ENCODE measurements at places on chromosomes 2 and 18.

DNA sequence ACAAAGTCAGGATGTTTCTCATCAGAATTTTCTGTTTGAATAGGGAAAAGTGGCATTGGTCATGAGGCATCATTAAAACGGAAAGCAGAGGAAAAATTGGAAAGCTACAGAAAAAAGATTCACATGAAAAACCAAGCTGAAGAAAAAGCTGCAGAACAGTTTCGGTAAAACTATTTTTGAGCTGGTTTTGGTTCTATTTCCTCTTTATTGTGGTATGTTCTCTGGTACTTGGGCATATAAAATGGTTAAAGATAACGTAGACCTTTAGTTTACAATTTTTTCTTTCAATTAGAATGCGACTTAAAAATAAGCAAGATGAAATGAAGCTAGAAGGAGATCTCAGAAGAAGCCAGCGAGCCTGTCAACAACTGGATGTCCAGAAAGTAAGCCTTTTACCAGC lies 7.6 kb downstream of the GPATCH11 start:
- DNase-seq = no peak

DNA sequence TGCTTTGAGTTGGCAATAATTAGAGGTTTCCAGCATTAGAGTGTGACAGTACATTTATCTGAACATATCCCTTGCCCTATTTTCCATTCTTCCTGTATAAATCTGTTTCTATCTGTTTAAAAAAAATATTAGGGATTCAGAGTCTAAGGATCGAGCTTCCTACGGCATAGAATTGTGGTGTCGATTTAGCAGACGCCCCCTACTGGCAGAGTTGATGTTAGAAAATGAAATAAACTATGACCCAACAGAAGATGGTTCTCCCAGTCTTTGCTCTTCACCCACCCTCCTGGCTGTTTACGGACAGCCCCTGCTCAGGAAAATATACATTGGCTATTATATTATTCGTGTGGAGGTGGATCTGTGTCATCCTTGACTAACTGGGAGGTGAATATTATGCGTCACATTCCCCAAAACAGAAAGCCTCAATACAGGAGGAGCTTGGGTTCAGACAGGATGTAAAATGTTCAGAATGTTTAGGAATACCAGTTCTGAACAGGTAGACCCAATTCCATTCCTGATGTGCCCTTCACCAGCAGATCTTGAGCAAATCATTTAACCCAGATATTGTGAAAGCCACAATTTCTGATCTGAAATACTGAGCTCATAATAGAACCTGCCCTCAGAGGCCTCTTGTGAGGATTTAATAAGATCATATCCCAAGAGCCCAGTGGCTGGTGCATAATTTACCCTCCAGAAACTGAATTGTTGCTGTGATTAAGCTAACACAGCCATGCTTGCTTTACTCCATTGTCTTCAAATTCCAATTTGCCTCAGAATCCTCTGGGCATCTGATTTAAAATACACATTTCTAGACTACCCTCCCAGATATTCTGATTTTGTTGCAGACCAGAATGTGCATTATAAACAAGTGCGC lies 10.8 kb upstream of the ERMN start:
- no peak for DNase-seq

GRCh38 chr2:217890445-217890844 lies 112.3 kb downstream of the TNS1 start:
- DNase-seq = no peak

- no peak for DNase-seq
Measured at GRCh38 chr2:140761807-140762206, 1369.0 kb downstream of the LRP1B start.

- DNase-seq = no peak
Measured at GRCh38 chr18:26574958-26575864, 26.9 kb upstream of the KCTD1 start.

GRCh38 chr2:216683846-216684245 lies 11.5 kb downstream of the IGFBP5 start:
- DNase-seq = no peak

DNA sequence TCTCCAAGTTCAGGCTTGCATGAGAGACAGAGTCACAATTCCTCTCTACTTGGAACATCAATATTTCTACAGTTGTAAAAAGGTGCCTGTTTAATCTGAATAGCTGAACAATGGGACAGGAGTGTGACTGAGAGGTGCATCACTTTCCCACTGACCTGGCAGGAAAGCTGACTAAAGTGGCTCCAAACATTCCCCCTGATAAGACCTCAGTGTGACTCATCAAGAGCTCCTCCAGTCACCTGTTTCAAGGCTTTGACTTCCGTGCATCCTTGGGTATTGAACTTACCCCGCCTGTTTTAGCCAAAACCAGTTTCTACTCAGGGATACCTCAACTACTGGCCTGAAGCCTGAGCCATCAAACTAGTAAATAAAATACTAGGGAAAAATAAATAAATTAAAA lies 453.9 kb upstream of the DDX18 start:
- DNase-seq = no peak

GRCh38 chr2:8719528-8719927 lies 37.7 kb downstream of the ID2 start:
- DNase-seq = no peak

DNA sequence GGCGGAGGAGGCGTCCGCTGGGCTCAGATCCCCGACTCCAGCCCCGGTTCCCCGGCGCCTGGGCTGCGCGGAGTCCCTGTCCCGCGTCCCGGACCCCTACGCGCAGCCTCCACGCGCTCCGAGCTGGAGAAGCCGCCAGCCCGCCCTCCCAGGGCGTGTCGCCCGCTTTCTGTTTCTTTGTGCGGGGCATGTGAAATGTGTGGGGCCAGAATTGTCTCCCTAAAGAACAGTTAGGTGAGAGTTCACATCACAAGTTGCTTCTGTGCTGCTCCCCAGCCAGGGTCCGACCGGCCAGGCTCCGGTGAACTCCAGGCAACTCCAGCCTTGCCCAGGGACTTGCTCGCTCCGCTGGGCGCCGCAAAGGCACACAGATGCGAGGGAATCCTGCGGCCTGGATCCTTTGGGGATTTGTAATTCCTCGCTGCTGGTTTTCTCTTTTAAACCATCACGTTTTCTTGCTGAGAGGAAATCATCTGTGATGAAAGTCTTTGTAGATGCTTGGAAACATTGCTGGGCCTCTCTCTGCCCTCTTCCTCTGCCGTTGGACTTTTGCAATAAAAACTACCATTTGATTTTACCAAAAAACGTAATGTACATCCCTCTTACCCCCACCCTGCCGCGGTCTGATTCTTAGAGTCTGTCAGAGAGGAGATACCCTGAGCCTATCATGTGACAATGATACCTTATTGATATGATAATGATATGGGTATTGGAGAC lies 631 bp downstream of the GYPC start:
- peak; percentile 31 for DNase-seq

DNA sequence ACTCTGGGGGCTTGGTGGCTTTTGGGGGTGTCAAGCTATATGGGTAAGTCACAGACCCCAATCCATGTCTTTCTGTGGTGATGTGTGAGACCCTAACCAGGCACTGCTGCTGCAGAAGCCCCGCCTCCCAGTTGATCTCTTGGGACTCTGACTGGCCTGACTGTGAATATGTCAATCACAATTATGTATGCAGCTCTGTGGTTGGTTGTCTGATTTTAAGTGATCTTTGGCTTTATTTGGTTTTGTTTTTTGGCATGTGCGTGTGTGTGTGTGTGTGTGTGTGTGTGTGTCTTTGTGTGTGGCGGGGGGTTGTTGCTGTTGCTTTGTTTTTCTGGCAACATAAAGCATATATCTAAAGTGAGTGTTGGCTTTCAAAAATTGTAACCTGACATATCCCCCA lies 78.5 kb upstream of the GLS start:
- no peak for DNase-seq

GRCh38 chr2:202036601-202037037 lies 3.0 kb downstream of the FZD7 start:
- no peak for DNase-seq

DNA sequence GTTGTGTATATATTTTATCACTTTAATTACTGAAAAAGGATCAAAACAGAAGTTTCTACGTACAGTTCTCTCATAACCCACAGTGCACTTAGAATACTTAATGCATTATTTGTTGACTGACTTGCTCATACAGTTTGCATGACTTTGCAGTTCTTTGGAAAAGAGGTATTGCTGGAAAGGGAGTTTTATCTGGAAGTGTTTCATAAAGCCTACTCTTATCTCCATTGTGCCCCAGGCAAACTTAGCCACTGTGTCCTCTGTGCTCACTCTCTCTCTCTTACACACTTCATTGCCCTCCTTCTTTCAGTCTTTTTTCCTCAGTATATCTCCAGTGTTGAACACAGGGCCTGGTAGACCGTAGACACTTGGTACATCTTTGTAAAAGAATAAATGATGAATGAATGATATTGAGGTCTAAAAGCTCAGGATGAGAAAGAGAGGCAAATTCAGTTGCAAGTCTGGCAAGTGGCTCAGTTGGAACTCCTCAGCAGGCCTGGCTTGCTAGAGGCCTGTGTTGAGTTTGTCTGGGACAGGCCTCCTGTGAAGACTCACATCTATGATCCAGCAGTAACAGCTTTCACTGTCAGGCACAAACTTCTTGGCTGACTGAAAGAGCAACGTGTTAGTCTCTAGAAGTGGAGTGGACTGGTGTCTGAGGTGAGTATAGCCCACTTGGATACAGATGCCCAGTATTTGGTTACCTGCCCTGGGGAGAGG lies 56.1 kb downstream of the SETBP1 start:
- DNase-seq = no peak

DNA sequence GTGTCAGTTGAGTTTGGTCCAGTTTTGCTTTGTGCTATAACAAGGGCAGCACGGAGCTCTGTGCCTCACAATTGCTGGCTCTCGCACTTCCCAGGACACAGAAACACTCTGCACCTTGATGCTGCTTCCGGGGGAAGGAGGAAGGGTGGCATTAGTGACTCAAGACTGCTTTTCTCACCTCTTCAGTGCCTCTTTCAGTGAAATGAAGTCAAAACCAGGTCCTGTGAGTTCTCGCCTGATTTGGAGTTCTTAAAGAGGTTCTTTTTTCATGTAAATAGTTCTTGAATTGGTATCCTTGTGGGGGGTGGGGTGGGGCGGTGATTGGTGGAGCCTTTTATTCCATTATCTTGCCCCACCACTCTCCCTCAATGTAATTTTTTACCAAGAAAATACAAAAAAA lies 91.5 kb upstream of the MYT1L start:
- no peak for DNase-seq

- DNase-seq = no peak
Measured at GRCh38 chr2:120601566-120601965, 134.1 kb upstream of the GLI2 start.

DNA sequence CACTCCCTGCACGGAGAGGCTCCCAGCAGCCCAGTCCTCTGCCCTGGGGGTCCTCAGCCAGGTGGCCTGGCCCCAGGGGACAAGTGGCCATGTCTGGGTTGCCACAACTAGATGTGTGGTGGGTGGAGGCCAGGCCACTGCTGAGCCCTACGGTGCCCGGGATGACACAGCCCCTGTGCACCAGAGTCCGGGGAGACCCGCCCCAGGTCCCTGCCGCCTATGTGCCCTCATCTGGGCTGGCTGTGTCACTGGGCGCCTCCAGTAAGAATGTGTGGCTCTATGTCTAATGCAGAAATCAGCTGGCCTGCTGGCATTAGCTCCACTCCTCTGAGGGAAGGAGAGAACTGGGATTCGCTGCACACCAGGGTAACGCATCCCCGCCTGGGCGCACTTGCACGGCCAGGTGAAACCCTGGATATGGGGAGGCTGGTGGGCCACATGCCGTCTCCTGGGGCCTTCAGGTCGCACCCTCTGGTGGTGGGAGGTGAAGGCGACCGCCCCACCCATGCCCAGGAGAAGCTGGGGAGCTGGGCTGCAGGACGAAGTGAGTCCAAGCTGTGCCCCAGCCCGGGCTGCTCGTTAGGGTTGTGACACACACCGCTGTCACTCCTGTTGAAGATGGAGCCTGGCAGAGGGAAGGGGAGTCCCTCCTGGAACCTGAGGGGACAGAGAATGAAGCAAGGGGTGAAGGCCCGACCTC lies 136.1 kb downstream of the PTGR3 start:
- no peak for DNase-seq

DNA sequence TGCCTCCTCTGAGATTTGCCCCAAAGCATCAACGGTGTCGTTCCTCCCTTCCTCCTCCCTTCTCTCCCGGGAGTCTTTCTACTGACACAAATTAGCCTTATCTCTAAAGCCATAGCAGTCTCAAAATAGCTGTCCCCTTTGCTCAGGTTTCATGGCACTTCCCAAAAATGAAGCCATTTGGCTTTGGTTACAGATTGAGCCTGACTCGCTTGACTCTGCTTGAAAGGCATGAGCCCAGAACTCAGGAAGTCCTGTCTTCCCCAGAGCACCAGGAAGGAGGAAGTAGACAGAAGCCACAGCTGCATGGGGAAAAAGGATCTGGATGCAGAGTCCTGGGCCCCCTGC lies 234.4 kb upstream of the RGPD4 start:
- no peak for DNase-seq

- no peak for DNase-seq
Measured at GRCh38 chr2:239534581-239535412, 134.0 kb upstream of the HDAC4 start.
